ENCODE measurements at places on chromosomes 5 and 9.

DNA sequence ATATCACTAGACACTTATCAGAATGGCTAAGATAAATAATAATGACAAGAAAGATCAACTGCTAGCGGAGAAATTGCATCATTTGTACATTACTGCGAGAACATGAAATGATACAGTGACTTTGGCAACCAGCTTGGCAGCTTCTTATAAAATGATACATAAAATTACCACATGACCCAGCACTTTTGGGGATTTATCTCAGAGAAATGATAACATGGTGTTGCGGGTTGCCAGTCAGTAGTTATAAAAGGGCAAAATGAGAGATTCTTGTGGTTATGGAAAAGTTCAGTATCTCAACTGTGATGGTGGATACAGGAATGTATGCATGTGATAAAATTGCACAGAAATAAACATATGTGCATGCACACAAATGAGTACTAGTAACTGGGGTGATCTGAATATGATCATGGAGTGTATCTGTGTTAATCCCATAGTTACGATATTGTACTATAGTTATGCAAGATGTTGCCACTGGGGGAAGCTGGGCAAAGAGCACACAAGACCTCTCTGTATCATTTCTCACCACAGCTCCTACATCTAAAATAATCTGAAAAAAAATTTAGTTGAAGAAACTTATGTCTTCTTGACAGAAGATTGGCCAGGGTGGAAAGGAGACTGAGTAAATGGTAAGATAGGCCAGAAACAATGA, 128.9 kb downstream of the NXNL2 start:
- no peak for DNase-seq

GRCh38 chr5:169122951-169123350, 178.0 kb downstream of the SLIT3 start:
- no peak for DNase-seq

DNA sequence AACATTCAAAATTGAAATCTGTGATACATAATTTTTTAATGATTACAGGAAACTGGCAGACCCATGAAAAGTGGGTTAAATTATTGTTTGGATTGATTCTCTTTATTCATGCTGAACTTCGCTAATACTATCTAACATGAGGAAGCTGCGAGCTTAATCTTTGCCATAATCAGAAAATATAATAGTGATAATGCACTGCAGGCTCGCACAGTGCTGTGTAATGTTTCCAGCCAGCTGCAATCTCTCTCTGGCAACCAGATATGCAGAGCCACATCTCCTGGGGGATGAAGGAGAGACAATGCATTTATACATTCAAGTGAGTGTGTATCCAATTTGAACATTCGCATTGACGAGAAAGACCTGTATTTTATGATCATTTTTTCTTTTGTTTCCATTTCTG, 669.7 kb upstream of the RGMB start:
- no peak for DNase-seq

DNA sequence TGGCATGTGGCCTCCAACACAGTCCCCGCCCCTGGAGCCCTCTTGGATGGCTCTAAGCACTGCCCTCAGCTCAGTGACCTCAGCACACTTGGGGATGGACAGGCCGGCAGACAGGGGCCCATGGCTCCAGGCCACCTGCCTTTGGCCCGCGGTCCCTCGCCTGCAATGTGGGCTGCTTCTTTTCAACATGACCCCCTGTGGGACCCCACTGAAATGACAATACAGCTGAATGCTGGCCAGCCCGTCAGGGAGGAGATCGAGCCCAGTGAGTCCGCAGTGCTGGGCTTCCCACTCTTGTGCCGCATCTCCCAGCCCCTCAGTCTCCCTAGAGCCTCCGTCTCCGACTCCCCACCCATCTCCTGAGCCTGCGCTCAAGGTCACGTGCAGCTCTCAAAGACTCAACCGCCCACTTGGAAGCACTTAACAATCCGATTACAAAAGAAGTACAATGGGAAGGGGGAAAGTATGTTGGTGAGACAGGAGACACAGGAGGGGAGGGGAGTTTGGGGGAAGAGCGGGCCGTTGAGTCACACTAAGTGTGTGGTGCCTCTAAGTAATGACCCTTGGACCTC, 238.9 kb downstream of the HSPA4 start:
- no peak for DNase-seq

GRCh38 chr5:39175273-39175955, 43.9 kb downstream of the FYB1 start:
- DNase-seq = no peak

- DNase-seq = no peak
Observed at GRCh38 chr9:114958844-114959235, 28.4 kb upstream of the TNFSF8 start.

DNA sequence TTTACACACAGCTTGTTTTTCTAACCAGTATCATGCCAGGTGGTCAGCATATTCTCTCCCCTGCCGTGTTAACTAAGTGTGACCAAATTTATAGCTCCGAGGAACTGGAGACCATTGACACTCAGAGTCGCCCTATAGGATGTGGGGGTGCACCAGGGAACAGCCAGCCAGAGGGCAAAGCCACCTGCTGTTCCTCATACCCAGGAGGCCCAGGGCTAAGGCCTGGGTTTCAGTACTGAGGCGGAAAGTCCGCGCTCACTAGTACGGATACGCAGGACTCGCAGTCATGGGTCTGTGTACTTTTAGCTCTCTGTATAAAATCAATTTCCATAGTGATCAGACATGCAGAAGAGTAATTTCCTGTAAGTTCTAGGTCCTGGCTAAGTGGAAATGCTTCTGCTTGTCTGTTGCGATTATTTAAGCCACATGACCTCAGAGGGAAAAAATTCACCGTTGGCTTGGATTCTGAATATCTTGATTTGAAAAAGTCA, 247.0 kb downstream of the AOPEP start:
- DNase-seq = no peak

- no peak for DNase-seq
Observed at GRCh38 chr5:143154510-143155370, 248.7 kb downstream of the NR3C1 start.

- DNase-seq = no peak
Observed at GRCh38 chr5:66701244-66701643, 105.1 kb downstream of the MAST4 start.

- DNase-seq = peak; percentile 3
Observed at GRCh38 chr9:8070779-8071444, 271.3 kb upstream of the DMAC1 start.

DNA sequence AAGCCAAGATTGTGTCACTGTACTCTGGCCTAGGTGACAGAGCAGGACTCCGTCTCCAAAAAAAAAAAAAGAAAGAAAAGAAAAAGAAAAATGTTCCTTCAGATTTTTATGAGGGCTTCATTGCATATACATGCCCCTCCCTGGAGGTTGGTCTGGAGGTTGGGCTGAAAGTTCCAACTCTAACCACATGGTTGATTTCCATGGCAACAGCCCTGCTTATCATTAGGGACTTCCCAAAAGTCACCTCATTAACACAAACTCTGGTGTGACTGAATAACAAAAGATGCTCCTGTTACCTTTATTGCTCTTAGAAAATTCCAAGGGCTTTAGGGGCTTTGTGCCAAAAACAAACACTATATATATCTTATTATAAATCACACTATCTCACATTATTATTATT, 113.8 kb downstream of the TMC1 start:
- no peak for DNase-seq

DNA sequence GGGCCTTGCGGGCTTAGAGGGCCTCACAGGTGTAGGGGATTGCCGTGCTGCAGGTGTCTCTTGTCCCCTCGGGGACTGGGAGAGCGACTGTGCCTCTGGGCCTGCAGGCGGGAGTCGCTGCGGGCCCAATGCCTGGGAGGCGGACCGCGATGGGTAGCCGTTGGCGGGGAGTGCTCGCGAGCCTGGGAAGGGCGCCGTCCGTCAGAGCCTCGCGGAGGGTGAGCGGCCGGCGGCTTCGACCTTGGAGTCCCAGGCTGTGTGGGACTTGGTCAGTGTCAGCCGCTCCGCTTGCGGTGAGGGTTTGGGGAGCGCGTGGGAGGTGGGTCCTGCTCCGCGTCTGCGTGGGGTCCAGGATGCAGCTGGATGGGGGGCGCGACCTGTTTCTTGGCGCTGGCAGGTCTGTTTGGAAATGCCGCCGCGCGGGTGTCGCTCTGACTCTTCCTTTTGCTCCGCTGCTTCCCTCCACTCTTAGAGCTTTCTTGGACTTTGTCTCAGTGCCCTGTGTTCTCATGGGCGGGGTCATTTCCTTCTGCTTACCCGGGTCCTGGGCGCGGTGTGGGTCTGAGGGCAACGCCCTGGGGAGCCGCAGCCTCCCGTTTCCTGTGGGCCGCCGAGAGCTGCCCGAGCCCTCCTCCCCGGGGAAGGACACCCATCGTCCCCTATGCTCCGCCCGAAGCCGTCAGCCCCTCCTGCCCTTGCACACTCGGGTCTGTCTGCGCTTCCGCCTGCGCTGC, 88.9 kb upstream of the CACNA1B start:
- no peak for DNase-seq

GRCh38 chr5:175060257-175060656, 335.9 kb downstream of the MSX2 start:
- no peak for DNase-seq

GRCh38 chr9:82891321-82891720, 171.6 kb downstream of the RASEF start:
- no peak for DNase-seq

DNA sequence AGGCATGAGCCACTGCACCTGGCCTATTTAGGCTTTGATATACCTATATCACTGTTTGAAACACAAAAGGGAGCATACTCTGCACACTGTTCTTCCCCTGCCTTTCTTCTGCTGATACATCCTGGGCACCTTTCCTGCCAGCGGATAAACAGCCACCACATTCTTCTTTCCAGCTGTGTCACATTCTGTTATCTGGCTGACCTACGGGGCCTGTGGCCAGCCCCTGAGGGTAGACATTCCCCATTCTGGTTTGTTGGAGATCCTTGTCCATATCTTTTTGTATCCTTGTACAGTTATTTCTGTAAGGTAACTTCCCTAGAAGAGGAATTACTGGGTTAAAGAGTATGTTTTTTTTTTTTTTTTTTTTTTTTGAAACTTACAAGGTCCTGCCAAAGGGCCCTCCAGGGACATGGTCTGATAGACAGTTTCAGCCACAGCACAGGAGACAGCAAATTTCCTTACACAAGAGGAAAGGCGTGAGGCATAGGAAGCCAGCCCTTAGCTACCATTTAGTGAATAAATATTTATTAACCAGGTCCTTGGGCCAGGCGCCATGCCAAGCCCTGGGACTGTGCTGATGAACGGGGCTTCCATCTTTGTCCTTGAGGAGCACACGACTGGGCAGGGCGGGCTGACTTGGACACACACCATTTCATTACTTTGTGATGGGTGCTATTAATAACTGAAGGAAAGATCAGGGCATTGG, 57.8 kb downstream of the ERGIC1 start:
- no peak for DNase-seq

- DNase-seq = no peak
Observed at GRCh38 chr5:151800532-151800931, 28.8 kb downstream of the G3BP1 start.

GRCh38 chr9:27701016-27701415, 127.7 kb upstream of the C9orf72 start:
- no peak for DNase-seq

- no peak for DNase-seq
Observed at GRCh38 chr9:36005891-36006290, 30.8 kb upstream of the RECK start.

DNA sequence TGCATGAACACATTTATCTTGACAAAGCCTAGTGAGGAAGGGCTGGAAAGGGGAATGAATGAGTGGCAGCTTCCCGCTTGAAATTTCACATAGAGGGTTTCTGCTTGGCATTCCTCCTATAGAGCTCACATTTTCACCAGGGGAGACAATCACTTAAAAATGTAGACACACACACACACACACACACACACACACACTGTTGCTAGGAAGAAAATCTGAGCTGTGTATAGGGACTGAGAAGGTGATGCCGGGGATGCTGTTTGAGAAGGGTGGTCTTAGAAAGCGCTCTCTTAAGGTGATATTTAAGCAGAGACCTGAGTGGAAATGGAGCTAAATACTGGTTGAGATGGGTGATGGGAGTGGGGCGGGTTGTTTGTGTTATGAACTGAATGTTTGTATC, 70.4 kb downstream of the LRRC70 start:
- no peak for DNase-seq

- no peak for DNase-seq
Observed at GRCh38 chr5:33074548-33074947, 363.4 kb downstream of the NPR3 start.

DNA sequence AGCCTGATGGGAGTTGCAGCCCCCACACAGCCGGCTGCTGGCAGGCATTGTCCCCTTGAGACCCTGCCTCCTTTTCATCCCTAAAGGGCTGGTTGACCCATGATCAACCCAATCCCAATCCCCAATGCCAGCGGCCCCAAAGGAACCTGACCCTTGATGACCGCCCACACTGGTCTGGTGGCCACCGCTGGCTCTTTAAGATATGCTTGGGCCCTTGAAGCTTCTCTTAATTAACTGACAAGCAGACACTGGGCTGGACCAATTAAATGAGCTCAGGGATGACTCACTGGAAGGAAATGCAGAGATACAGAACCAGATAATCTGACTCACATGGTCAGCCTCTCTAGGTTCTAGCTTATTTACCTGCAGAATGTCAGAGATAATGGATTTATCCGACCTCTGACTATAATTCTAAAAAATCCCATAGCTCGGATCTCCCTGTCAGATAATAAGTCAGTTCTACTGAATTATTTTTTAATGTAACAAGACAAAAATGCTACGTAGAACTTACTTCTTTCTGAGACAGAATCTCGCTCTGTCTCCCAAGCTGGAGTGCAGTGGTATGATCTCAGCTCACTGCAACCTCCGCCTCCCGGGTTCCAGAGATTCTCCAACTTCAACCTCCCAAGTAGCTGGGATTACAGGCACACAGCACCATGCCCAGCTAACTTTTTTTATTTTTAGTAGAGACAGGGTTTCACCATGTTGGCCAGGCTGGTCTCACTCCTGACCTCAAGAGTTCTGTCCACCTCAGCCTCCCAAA, 11.1 kb upstream of the MLANA start:
- DNase-seq = no peak

GRCh38 chr5:120152472-120152871, 311.6 kb upstream of the PRR16 start:
- no peak for DNase-seq

DNA sequence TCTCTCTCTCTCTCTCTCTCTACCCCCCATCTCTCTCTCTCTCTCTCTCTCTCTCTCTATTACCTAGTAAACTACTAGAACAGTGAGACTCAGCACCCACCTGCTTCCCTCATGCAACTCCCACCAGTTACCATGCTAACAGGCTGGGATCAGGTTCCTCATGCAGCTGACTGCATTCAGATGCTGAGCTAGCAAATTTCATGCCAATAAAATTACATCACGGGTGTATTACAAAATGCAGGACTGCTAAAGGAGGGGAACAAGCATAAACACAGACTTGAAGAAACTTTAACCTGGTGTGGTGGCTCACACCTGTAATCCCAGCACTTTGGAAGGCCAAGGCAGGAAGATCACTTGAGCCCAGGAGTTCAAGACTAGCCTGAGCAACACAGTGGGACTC, 76.0 kb downstream of the CEMIP2 start:
- DNase-seq = no peak

DNA sequence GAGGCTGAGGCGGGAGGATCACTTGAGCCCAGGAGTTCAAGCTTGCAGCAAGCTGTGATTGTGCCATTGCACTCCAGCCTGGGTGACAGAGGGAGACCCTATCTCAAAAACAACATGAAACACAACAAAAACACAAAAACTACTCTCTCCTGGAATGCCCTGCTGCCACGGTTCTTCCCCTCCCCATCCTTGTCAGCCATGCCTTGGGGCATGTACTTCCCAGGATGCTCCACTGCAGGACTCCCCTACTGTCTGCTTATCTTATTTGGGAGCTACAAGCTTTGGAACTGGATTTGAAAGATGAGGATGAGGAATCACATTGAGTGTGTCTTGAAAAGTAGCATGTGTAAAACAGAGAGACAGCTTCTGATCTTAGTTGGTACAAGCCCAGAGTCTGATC, 40.1 kb upstream of the KIAA1958 start:
- DNase-seq = no peak
